ENCODE measurements at places on chromosomes 1 and 21. TPM values are rescaled to one million over a fixed set of nuclear protein-coding genes. Genes with fewer than 3 reads are reported as not detected.

AMY1C gene
- not detected for polyA plus RNA-seq

SYCP1 gene
- polyA plus RNA-seq = 0.28 TPM

SLC9C2 gene
- polyA plus RNA-seq = 0.31 TPM

AQP10 gene
- 0.18 TPM for polyA plus RNA-seq

HPDL gene
- 2.8 TPM for polyA plus RNA-seq

PAPPA2 gene
- polyA plus RNA-seq = 64.4 TPM

TMEM39B gene
- polyA plus RNA-seq = 18.2 TPM

ATP1A4 gene
- not detected for polyA plus RNA-seq

IFNLR1 gene
- polyA plus RNA-seq = 3.9 TPM

SH2D1B gene
- 0.31 TPM for polyA plus RNA-seq

SERINC2 gene
- polyA plus RNA-seq = 38.6 TPM

CRNN gene
- not detected for polyA plus RNA-seq

GRIK1 gene
- polyA plus RNA-seq = 1.5 TPM

C8B gene
- 0.28 TPM for polyA plus RNA-seq

FTCD gene
- 22.6 TPM for polyA plus RNA-seq

SYDE2 gene
- polyA plus RNA-seq = 9.2 TPM

MX2 gene
- polyA plus RNA-seq = 1.6 TPM

DMRTA2 gene
- not detected for polyA plus RNA-seq

ACTN2 gene
- 1.3 TPM for polyA plus RNA-seq

PEAR1 gene
- polyA plus RNA-seq = 19.2 TPM

Measured in right renal cortex interstitium (tissue), 3 donors.